ENCODE measurements at places on chromosomes 7 and 10.

GRCh38 chr10:101564490-101564991, 23.5 kb downstream of the POLL start:
- no peak for DNase-seq

DNA sequence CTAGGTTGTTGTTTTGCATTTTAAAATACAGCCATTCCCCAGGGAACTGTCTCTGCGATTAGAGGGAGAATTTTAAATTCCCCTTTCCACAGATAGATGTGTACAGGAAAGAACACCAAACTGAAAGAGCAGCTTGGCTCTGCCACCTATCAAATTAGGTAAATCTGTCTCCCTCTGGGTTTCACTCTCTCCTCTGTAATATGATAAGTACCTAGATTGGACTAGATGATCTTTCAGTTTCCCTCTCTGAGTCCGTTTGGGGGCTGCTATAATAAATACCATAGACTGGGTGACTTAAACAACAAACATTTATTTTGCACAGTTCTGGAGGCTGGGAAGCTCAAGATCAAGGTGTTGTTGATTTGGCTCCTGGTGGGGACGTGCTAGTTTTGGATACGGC, 186.0 kb downstream of the KIF20B start:
- no peak for DNase-seq

DNA sequence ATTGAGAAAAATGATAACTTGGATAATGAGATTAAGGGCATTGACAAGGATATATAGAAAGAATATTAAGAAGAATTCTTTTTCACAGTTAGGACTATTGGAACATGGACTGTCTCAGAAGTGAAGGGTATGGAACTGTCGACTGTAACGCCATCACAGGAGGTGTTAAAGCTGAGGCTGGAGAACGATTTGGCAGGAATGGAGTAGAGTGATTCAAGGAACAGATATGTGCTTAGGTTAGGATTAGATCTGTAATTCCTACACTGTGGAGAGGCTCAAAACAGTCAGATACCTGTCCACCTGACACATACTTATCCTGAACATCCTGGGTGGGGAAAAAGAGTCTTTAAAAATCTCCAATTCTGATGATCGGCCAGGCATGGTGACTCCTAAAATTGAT, 30.9 kb downstream of the RHOBTB1 start:
- no peak for DNase-seq

GRCh38 chr10:114767986-114768821, 53.4 kb upstream of the FHIP2A start:
- DNase-seq = no peak

DNA sequence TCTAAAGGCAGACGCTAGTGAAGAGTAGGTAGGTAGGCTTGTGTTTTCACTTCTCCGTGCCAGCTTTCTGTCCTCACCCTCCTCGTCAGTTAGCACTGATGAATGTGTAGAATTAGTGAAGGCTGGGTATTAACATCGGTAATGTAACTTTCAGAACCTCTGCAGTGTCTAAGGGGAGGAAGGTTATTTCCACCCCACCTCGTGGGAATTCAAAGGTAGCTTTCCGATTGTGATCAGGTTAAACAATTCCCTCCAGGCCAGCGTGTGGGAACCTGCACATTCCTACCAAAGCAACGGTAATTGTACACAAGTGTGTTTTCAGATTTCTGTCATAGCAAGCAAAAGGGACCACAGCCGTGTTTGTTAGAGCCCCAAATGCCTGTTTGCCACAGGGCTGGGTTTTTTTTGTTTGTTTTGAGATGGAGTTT, 405.0 kb upstream of the GALNT17 start:
- no peak for DNase-seq

DNA sequence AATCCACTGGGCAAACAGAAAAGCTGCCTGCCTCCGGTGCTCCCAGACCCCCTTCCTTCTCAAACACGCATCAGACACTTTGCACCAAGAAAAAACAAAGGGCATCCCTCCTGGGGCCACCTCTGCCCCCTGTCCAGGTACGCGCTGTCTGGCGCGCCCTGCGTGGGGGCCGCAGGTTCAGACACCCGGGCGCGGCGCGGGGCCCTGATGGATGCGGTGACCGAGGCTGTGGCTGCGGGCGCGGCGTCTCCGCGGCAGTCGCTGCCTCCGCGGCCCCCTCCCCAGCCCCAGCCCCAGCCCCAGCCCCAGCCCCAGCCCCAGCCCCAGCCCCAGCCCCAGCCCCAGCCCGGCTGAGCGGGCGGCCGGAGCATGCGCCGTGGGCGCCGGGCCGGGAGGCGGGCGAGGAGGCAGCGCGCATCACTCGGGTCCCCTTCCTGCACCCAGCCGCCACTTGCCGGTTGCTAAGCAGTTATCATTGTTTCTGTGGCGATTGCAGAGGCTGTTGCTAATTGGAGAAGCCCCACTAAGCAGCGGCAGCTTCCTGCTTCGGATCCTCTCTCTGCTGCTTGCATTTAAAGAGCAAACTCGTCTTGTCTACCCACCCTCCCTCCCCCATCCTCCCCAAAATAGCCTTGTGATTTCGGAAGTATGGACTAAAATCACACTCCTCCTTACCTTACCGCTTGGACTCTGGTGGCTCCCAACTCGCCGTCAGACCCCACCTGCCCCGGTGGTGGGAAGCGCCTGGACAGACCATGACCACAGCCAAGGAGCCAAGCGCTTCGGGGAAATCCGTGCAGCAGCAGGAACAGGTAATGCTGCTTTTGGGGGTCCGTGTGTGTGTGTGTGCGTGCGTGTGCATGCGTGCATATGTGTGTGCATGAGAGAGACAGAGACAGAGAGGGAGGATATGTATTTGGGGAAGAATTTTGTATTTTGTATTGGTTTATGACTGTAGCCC, 252.8 kb downstream of the DPP6 start:
- DNase-seq = no peak

- no peak for DNase-seq
Observed at GRCh38 chr7:8436965-8437364, 3.6 kb downstream of the NXPH1 start.

DNA sequence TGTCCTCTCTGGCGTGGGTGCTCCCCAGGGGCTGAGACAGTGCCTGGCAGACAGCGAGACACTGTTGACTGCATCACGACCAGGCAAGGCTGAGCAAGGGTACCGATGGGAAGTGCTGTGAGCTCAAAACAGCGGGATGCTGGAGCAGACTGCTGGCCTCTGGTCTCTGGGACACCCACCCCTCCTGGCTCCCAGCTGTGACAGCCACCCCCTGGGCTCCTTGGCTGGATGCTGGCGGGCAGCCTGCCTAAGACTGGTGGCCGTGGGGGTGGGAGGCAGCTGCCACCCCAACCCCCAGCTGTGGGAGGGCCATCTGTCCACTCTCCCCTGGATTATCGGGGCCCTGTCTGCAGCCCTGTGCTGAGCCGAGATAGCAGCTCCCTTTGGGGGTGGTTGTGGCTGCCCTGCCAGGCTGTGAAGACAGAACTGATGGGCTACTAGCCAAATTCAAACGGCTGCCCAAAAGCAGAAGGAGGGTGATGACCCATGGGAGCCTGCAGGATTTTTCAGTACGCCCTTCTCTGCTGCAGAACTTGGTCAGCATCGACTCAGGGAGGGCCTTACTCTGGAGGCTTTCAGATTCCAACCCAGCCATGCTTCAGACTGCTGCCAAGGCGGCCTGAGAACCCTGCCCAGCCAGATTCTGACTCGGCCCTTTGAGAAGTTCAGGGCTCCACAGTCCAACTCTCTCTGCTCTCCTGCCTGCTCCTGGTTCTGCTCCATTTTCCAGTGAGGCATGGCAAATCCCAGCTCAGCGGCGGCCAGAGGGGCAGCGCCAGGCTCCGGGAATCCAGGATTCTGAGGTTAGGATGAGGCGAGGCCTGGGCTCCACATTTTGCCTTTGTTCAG, 125.3 kb downstream of the NEURL1 start:
- DNase-seq = no peak

- no peak for DNase-seq
Observed at GRCh38 chr7:57182031-57182430, 49.8 kb upstream of the ZNF479 start.

GRCh38 chr7:110224643-110225042, 866.3 kb upstream of the LRRN3 start:
- DNase-seq = peak; percentile 10

Measured in epithelial cell of prostate (primary cell).